ENCODE measurements at places on chromosomes 4 and X.

- DNase-seq = no peak
Measured at GRCh38 chr4:165738571-165738970, 134.5 kb upstream of the TLL1 start.

- DNase-seq = no peak
Measured at GRCh38 chr4:167885071-167885470, 207.3 kb upstream of the ANXA10 start.

DNA sequence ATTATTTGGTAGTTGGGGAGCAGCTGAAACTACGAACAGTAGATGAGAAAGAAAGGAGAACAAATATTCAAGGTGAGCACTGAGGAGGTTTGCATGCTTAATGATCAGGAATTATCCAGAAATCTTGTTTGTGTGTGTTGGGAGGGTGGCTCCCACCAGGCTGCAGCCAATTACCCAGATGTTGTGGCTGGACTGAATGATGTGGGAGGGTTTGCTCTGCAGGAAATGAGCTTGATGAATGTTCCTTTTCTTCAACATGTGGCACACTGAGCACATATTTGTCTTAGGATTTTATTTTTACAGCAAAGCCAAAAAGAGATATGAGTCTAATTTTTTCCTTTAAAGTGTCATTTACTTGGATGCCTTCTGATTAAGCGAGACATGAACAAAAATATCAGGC is 48.3 kb upstream of the AMOT start:
- no peak for DNase-seq

- DNase-seq = peak; percentile 39
Measured at GRCh38 chr4:142405021-142405694, 440.9 kb downstream of the INPP4B start.

GRCh38 chr4:83223781-83224180 is 60.8 kb downstream of the COQ2 start:
- DNase-seq = no peak

GRCh38 chr4:145626623-145626982 is 7.4 kb downstream of the MMAA start:
- no peak for DNase-seq

GRCh38 chrX:39599339-39599738 is 498.4 kb downstream of the BCOR start:
- no peak for DNase-seq

GRCh38 chr4:98352396-98352795 is 91.2 kb downstream of the RAP1GDS1 start:
- no peak for DNase-seq

- DNase-seq = no peak
Measured at GRCh38 chr4:94803181-94803580, 45.4 kb downstream of the BMPR1B start.

DNA sequence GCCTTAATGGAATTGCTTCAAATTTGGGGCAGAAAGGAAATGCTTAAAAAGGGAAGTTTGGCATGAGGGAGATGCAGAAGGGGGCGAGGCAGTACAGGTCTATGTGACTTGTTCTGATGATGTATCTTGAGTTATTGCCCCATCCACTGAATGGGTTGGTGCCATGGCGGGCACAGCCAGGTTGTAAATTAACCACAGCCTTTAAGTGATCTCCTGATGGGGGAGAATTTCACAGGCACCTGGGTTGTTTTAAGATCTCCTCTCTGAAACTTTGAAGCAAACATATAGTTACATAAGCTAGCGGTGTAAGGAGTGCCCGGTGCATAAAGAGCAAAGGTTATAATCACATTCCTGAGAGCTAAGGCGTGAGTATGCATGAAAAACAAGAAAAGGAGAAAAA is 37.0 kb downstream of the NPY5R start:
- DNase-seq = no peak

DNA sequence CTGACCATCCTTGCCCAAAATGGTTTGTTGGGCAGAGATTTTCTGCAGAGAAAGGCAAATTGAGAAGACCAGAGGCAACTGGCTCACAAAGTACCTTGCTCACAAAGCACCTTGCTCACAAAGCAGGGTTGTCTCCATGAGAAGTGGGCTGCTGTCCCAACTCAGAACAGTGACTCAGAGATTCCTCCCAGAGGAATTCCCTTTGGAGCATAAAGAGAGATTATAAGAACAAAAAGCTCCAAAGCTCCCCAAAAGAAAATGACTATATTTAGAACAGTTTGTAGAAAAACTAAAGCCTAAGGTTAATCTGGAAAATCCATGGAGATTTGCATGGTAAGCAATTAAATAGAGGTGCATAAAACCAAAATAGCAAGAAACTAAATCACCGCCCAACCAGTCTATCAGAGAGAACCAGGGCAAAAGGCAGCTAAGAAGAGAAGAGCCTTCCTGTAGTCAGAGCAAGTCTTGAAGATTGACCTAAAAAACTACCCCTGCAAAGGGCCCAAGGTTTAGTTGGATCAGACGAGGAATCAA is 731.4 kb downstream of the FAT4 start:
- no peak for DNase-seq

GRCh38 chr4:73172161-73172560 is 86.4 kb downstream of the ANKRD17 start:
- DNase-seq = no peak

- peak; percentile 14 for DNase-seq
Measured at GRCh38 chr4:163166041-163166579, 580 bp downstream of the NAF1 start.

- no peak for DNase-seq
Measured at GRCh38 chr4:54940996-54941865, 184.2 kb downstream of the KDR start.

Measured in tibial nerve (tissue), 4 donors.